ENCODE measurements at places on chromosomes 2 and 18. TPM values are rescaled to one million over a fixed set of nuclear protein-coding genes. Genes with fewer than 3 reads are reported as not detected.

DNA sequence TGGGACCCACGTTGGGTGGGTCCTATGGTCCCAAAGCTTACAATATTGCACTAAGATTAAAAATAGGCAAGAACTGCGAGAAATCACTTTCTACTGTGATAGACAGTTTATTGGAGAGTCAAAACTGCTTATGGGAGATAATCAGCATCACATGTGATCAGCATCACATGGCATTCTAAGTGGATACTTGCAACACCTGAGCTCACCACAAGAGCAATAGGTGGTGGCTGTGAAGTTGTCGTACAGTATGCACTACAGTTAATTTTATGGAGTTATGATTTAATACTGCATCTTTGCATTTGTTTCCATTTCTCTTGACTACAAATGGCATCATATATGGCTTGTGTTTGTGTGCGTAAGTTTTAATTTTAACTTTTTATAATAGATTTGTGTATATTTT, 11.6 kb downstream of the PNO1 start:
- no peaks in the 10 kb centered on the region for H3K4me1 ChIP-seq
- H3K36me3 ChIP-seq = peaks cover 22% of the 10 kb centered on the region
- H3K4me3 ChIP-seq = no peak overlapping the region
- no peak overlapping the region for H3K27ac ChIP-seq

- H3K4me1 ChIP-seq = peaks cover 7% of the 10 kb centered on the region
- H3K4me3 ChIP-seq = no peak overlapping the region
- no peak for DNase-seq
- H3K27me3 ChIP-seq = no peaks in the 10 kb centered on the region
- no peak overlapping the region for H3K27ac ChIP-seq
Measured at GRCh38 chr2:191178806-191179514, 28.2 kb upstream of the STAT4 start.

DNA sequence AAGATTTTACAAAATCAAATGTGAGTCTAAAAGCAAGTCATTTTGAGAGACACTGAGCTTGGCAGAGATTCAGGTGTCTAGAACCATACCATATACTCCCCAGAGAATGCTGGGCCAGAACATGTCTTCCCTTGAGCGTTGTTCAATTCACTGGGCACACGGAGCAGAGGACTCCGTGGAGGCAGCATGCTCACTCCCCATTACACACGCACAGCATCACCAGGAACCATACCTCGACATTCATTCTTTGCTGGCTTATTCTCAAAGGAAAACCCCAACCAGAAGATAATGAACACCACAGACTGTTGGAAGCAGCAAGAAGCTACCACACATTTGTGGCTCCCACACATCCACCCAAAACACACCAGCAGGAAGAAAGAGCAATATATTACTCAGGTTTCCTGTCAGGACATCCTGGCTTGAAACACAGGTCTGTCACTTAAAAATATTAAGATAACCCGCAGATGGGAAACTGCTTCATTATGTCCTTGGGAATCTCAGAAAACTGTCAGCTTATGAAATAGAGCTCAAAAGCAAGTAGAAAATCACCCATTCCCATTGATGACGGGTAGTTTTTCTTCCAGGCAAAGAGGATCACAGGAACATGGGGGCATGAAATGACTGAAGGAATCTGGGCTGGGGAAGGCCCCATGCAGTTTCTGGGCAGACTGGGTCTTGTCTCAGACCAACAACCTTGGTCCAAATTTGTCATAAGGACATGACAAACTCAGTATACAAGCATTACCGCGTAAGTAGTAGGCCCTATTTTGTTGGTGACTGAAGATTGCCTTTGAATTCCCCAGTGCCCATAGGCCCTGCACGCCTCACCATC, 46.4 kb downstream of the PCBP1 start:
- H3K27ac ChIP-seq = peak overlapping the region; percentile 94
- peaks cover 46% of the 10 kb centered on the region for H3K4me1 ChIP-seq
- no peak for DNase-seq
- H3K4me3 ChIP-seq = no peak overlapping the region

GRCh38 chr2:223997938-223998337, 40.7 kb downstream of the MRPL44 start:
- no peak overlapping the region for H3K4me3 ChIP-seq
- no peak for DNase-seq
- H3K36me3 ChIP-seq = peaks cover 4% of the 10 kb centered on the region

TMEM169 gene
- 0.71 TPM for total RNA-seq
